ENCODE measurements at places on chromosomes 7 and 10. TPM values are rescaled to one million over a fixed set of nuclear protein-coding genes. Genes with fewer than 3 reads are reported as not detected.

The CRYGN gene
- total RNA-seq = 0.16 TPM

The NEURL1 gene
- 10.6 TPM for total RNA-seq

The TUBAL3 gene
- not detected for total RNA-seq

The PIP gene
- total RNA-seq = not detected

The GPR15LG gene
- total RNA-seq = not detected

The TMEM196 gene
- not detected for total RNA-seq

The DMBT1 gene
- 289 TPM for total RNA-seq

The PDLIM1 gene
- total RNA-seq = 3.9 TPM

GRCh38 chr7:30937416-30937815, 25.8 kb downstream of the AQP1 start:
- DNase-seq = no peak

- DNase-seq = peak; percentile 60
These were observed 47.3 kb upstream of the OIT3 start for GRCh38 chr10:72846238-72846637.

GRCh38 chr7:101104799-101105198, 19.5 kb downstream of the TRIM56 start:
- no peak for DNase-seq

- no peak for DNase-seq
These were observed 1402.5 kb upstream of the CELF2 start for GRCh38 chr10:9615189-9615588.

GRCh38 chr10:110774069-110775019, 97.4 kb upstream of the PDCD4 start:
- peak; percentile 81 for DNase-seq

- DNase-seq = no peak
These were observed 76.3 kb upstream of the MKLN1 start for GRCh38 chr7:131251371-131251770.

DNA sequence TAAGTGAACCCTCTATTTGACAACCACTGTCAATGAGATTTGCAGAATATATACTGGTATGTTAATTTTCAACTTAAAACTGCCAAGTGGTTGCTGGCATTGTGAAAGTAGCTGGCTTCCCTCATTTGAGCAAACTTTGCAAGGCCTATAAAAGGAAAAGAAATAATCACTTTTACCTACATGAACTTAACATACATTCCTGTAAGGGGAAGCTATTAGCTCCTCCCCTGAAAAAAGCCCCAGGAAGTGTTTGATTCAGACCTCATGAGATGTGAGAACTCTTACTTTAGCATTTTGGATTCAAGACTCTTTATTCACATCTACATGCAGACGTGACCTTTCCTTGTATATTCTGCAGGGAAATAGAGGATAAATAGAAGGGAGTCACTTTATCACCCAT, 175.6 kb downstream of the OTUD1 start:
- no peak for DNase-seq

DNA sequence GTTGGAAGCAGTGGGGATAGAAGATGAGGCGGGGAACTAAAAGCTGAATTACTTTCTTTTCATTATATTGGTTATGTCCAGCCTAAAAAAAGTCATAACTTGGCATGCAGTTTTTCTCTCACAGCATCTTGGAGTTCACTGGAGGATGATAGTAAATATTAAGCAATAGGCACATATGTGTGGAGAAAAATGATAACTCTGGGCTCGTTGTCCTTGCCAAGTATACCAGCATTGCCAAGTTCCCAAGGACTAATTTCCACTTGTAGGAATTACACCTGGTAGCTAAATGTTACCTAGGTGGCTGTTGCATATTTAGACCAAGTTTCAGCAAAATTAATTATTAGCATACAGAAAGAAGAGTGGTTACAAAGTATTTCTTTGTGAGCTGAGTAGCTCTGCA, 1007.6 kb downstream of the ANKRD7 start:
- DNase-seq = no peak

DNA sequence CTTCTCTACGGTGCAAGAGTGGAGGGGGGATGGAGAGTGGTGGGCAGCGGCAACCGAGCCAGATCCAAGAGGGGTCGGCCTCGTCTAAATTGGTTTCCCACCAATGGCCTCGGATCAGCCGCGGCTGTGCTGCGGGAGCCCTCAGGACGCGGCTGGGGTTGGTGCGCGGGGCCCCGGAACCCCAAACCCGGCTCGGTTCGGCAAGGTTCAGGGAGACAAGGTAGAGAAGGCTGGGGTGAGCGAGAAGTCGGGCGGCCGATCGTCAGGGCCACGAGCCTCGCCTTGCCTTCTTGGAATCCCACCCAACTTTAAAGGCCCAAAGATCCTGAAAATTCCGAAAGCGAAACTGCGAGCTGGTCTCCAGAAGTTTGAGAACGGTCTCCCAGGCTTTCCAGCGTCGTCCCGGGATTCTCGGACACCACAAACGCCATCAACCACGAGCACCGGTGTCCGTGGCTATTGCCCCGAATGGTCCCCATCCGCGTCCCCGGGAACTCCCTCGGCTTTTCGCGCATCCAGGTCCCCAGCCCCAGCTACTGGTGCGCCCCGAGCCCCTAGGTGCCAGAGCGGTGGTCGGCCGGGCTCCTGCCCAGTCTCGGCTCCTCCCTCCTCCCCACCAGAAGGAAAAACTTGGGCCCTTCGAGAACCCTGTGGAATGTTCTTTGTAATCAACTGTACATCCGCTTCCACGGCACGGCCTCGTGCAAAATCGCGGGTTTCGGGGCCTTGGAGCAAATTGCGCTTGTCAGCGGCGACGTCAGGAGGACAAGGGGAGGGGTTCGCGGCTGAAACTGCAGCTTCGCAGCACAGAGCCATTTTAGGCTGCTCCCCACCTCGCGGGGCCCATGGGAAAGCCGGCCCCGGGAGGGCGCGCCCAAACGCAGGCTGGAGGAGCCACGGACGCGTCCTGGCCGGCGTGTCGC, 3.2 kb downstream of the SFMBT2 start:
- no peak for DNase-seq

- DNase-seq = no peak
These were observed 50.4 kb downstream of the FOXL3 start for GRCh38 chr7:340200-340937.

- DNase-seq = no peak
These were observed 154.3 kb upstream of the LAMB4 start for GRCh38 chr7:108284349-108285002.

DNA sequence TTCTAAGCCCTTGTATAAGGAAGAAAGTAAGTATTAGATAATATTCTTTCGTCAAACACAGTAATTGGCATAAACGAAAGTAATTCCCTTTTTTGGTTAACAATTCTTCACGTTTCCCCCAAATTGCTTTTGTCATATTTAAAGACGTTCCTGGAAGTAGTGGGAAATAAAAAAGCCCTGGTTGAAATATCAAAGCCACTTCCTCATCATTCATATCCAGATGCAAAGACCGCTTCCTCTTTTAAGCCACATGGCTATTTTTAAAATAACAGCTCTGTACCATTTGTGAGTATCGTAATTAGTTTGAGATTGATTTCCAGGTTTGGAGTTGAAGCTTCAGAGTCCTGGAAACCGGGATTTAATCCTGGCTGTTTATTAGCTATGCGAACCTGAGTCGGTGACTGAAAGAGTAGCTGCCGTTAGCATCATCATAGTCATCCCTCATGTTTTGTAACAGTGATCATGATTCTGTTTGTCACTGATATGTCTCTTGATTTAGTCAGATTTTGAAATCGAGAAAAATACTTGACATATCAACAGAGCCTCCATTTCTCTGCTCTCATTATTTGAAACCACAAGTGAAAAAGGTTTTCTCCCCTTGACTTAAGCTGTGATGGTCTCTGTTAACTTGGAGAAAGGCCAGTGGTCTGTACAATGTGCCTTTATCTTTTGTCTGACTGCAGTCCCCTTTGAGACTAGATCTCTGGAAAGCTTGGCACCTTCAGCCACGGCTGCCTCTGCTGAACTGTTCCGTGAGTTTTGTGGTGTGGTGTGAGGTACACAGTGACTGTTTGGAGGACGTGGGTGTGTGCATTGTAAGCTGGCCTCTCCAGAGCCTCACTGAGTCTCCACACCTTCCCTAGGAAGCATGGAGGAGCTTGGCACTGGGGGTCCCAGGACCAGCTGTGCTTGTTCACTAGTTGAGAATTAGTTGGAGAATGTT, 18.1 kb downstream of the OPTN start:
- DNase-seq = no peak

DNA sequence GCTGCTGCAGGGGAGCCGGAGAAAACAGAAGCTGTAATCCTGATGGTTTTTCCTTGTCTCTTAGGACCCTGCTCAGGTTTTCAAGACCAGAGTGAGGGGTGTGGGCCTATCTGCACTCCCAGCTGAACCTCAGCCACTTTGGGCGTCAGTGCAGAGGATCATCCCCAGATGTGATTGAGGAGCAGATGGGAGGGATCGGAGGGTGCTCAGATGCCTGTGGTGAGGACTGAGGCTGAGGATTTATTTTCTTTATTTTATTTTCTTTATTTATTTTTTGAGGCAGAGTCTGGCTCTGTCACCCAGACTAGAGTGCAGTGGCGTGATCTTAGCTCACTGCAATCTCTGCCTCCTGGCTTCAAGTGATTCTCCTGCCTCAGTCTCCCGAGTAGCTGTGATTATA, 13.9 kb downstream of the COL26A1 start:
- DNase-seq = no peak

- DNase-seq = peak; percentile 75
These were observed 19.0 kb upstream of the C10orf71 start for GRCh38 chr10:49280001-49280408.

DNA sequence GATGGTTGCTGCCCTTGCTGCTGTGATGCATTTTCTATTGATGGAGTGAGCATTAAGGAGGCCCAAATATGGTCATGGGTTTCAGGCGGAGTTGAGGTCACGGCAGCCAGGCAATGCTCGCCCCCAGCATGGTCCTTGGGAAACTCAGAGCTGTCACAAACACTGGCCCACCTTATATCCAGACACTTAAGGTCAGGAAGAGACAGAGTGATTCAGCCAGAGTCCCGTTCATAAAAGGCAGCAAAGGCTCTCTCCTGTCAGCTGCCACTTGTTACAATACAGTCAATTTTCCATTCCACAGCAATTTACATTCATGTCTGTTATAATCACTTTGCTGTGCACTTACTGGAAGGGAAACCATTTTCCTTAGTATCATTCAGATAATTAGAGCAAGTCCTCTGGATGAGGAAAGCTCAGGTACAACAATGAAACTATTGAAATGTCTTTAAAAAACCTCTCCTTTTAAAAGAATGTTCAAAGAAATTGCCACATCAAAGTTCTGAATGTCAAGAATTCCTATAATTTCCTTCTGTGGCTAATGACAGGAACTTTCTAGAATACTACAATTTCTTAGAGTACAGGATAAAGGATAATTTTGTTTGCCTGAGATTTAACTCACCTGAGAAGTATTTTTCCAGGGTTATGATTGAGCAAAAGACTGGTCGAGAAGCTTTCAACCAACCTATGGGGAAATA, 14.8 kb upstream of the ANKRD1 start:
- peak; percentile 51 for DNase-seq

GRCh38 chr7:56157238-56157790, 41.1 kb upstream of the NUPR2 start:
- DNase-seq = no peak
